ENCODE measurements at places on chromosomes 2 and 18.

DNA sequence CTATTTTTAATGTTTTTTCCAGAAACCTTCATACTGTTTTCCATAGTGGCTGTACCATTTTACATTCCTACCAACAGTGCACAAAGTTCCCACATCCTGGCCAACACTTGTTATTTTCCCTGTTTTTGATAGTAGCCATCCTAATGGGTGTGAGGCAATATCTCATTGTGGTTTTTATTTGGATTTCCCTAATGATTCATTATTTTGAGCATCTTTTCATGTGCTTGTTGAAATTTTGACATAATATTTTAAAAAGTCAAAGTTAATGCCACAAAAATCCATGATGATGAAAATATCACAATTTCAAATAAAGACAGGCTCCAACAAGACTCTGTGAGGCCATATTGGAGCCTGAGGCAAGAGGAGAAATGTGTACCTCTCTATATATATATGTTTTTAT lies 50.2 kb downstream of the VWA3B start:
- DNase-seq, result no peak

GRCh38 chr2:176747506-176747905 lies 465.1 kb upstream of the HNRNPA3 start:
- no peak for DNase-seq

DNA sequence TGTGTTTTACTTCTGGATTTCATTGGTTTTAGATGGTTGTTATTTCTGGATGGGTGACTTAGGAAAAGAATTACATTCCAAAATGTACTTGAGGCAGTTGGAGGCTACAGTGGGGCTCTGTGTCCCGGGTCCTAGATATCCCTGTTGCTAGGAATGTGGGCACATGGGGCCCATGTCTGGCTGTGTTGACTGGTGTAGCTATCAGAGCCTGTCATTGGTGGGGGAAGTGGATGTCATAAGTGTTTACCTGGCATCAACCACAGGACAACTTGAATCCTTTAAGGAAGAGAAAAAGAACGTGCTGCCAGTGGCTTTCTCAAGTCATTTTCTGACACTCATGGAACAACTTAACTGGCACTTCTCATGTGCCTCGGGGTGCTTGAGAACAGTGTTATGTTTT lies 30.4 kb downstream of the IL18R1 start:
- DNase-seq, result no peak

DNA sequence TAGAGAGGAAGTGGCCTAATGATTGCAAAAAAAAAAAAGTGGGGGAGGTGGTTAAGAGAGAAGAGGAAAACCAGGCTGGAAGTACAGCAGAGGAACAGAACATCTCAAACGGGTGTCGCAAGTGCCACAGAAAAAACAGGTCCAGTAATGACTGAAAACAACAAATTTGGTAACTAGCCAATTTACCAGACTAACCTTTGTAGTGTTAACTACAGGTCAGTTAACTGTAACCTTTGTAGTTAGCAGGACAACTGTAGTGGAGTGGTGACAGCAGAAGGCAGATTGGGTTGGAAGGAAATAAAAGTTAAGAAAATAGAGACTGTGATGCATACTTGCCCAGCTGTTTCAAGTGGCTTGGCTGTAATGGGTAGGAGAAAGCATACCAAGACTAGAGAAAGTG lies 91.4 kb upstream of the CHST9 start:
- no peak for DNase-seq

DNA sequence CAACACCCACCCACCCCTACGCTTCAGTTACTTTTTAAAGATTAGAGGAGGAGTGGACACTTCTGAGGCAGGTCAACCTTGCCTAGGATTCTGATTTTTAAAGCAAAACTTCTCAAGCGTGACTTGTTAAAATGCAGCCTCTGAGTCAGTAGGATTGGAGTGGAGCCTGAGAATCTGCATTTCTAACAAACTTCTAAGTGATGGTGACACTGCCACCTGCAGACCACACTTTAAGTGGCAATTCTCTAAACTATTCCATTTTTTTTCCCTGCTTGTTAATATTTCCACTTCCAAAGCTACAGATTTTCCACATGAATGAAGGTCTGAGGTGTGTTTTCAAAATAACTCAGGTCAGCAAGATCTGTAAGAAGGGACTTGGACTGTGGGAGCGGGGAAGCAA lies 171.1 kb upstream of the CCDC150 start:
- DNase-seq, result no peak

DNA sequence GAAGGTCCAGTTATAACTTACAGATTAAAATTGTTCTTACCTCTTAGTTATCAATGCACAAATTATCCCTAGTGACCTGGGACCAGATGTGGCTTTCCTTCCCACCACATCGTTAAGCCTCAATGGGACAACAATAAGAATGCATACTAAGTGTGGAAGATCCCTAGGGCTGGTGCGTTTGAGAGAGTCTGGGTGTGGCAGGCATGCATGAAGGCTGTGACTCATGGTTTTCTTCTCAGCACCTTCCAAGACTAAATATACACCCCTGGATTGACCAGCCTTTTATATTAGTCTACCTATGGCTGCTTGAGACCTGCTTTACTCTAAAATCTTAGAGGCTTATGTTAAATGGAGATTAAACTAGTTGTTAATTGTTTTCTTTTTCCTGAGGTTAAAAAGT lies 261.7 kb upstream of the SLC14A2 start:
- DNase-seq, result no peak

DNA sequence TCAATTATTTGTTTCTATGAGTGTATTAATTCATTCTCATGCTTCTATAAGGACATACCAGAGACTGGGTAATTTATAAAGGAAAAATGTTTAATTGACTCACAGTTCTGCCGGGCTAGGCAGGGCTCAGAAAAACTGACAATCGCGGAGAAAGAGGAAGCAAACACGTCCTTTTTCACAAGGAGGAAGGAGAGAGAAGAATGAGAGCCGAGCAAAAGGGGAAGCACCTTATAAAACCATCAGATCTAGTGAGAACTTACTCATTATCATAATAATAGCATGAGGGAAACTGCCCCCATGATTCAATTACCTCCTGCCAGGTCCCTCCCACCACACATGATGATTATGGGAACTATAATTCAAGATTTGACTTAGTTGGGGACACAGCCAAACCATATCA lies 294.0 kb downstream of the DSC3 start:
- DNase-seq, result no peak

- DNase-seq, result no peak
Measured at GRCh38 chr2:210440206-210440605, 36.4 kb downstream of the LANCL1 start.

DNA sequence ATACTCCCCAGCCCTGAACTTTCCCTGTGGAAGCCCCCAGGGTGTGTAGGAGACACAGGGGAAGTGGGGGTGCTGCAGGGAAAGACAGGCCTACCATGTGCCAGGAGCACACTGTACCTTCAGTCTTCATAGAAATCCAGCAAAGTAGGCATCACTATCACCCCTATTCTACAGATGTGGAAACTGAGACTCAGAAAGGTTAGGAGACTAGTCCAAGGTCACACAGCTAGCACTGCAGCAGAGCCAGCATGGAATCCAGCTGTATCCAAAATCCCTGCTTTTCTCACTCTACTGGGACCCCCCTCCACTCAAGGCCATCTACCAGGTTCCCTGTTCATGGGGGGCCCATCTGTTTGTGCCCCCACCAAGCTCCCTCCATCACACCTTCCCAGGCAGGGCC lies 6.8 kb downstream of the DNPEP start:
- DNase-seq, result no peak

DNA sequence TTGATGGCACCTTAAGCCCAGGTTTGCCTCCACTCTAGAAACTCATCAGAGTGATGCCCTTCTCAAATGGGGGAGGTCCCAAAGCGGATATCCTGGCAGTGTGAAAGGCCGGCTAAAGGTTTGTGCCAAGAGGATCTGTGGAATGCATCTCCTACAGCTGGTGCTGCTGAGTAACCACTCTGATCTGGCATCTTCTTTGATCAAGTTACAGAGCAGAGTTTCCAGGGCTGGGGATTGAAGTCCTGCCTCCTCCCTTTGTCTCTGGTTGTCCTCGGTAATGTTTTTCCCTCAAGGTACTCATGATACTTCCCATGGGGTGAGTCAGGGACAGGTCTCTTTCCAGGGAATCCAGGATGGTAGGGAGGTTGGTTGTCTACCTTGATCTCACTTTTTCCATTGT lies 24.6 kb downstream of the PRKRA start:
- DNase-seq, result no peak

DNA sequence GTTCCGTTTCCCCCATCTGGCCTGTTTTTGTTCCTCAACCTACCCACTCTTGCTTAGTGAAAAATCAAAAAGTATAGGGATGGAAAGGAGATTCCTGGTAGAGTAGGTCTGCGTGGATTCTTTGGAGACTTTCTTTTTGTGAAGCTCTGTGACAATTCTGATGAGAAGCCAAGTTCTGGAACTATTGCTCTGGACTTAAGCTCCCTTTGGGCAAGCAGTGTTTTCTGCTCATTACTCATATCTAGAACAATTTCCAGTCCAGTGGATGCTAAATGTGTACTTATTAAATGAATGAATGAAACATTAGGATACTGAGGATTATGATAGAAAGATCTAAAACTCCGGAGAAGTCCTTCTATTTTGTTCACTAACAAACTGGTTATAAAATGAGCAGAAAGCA lies 76.5 kb downstream of the SOCS6 start:
- DNase-seq, result no peak

GRCh38 chr2:14125624-14126293 lies 506.8 kb upstream of the LRATD1 start:
- DNase-seq, result no peak

DNA sequence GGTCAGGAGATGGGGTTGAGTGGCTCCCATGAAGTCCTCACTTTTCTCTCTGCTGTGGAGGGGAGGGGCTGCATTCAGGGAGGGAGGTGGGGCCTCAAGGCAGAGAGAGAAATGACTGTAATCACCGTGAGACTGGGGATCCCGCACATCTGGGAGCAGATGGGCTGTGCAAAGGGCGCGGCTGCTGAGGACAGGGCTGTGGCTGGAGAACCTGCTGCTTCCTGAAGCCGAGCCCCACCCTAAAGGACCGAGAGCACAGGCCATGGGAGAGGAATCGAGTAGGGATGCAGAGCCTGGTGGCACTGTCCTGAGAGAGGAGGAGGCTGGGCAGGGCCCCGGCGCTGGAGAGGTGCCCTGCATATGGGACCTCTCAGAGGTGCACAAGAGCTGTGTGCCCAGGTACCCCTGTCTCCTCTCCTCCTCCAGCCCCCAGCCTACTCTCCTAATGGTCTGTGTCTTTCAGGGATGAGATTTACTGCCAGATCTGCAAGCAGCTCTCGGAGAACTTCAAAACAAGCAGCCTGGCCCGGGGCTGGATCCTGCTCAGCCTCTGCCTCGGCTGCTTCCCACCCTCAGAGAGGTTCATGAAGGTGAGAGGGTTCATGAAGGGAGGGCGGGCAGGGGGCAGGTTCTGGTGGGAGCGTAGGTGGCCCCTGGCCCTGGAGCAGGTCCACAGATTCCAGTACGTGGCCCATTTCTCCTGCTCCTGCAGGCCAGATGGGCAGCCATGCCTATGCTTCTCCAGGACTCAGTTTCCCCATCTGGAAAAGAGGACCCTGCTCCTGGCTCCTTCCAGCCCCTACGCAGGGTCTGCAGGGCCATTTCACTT lies 25.9 kb upstream of the GPR17 start:
- DNase-seq, result no peak

GRCh38 chr2:178419123-178419522 lies 31.9 kb downstream of the PRKRA start:
- DNase-seq, result no peak

DNA sequence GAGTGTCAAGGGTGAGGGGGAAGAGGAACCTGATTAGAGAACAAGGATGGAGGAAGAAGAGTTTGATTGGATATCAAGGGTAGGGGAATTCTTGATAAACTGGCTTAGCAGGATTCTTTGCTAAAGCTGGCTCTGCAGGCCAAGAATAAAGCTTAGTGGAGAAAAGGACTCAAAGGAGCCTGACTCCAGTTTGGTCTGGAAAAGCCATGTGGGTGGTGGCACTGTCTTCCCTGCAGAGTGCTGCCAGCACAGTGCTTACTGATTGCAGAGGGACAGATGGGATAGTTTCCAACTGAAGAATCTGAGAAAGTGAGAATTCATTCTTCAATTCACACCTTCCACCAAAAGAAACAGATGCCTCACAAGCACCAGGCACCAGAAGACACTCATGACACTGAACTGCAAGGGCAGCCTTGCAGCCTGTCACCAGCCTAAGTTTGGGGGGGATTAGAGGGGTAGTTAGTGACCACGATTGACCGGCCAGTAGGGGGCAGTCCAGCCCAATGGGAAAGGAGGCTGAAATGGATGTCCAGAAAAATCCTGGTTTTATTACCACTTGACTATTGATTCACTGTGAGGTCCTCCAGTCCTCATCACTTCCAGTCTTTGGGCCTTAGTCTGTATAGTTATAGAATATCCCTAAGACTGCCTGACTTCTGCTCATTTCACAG lies 334.5 kb downstream of the SMAD2 start:
- DNase-seq, result no peak

GRCh38 chr2:213243189-213244044 lies 40.8 kb upstream of the SPAG16 start:
- peak; percentile 17 for DNase-seq

- DNase-seq, result no peak
Measured at GRCh38 chr2:56001947-56002346, 78.4 kb upstream of the EFEMP1 start.

DNA sequence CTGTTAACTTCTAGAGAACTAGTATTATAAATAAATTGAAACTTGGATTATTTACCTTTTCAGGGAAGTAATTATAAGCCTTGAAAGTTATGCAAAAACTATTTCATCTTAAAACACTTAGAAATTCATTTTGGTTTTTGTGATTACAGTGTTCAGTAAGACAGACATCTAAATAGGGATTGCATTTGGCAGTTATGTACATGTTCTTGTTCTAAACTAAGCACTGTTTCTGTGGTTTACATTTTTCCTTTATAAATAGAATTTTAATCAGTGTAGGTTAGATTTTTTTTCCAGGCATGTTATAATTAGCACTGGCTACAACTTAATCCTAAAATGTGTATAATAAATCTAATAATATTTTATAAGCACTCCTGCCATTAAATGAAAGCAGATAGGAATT lies 35.0 kb downstream of the LCLAT1 start:
- no peak for DNase-seq

- DNase-seq, result no peak
Measured at GRCh38 chr2:154640000-154640399, 58.5 kb upstream of the KCNJ3 start.

DNA sequence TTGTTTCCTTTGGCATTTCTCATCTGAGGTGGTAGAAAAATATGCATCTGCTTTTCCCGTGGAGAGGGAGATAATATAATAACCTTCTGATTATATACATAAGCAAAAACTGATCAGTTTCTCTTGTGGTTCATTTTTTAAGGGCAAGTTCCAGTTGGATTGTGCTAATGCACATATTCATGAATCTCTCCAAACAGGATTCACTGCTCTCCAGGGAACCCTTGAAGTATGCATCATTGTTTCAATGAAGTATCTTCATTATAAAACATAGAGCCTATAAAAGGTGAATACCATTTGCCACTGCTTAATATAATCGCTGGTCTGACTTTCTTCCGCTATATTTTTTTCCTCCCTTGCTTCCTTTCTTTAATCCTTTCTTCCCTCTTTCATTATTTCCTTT lies 384.7 kb downstream of the FIGN start:
- DNase-seq, result no peak

- DNase-seq, result no peak
Measured at GRCh38 chr2:145827235-145827634, 1307.3 kb upstream of the ZEB2 start.

GRCh38 chr2:96120091-96120720 lies 3.8 kb upstream of the ADRA2B start:
- no peak for DNase-seq

- DNase-seq, result no peak
Measured at GRCh38 chr2:47309472-47309951, 93.4 kb upstream of the MSH2 start.

GRCh38 chr2:102505290-102505689 lies 32.3 kb downstream of the SLC9A4 start:
- no peak for DNase-seq

- DNase-seq, result no peak
Measured at GRCh38 chr2:65791404-65791975, 359.1 kb upstream of the SPRED2 start.
